LHCN-M2 (cell line): ENCODE measurements at places on chromosomes 13 and 19. TPM values are rescaled to one million over a fixed set of nuclear protein-coding genes. Genes with fewer than 3 reads are reported as not detected.

- DNase-seq = peak; percentile 68
Observed at GRCh38 chr13:36275190-36276002, 22.2 kb downstream of the CCDC169 start.

DNA sequence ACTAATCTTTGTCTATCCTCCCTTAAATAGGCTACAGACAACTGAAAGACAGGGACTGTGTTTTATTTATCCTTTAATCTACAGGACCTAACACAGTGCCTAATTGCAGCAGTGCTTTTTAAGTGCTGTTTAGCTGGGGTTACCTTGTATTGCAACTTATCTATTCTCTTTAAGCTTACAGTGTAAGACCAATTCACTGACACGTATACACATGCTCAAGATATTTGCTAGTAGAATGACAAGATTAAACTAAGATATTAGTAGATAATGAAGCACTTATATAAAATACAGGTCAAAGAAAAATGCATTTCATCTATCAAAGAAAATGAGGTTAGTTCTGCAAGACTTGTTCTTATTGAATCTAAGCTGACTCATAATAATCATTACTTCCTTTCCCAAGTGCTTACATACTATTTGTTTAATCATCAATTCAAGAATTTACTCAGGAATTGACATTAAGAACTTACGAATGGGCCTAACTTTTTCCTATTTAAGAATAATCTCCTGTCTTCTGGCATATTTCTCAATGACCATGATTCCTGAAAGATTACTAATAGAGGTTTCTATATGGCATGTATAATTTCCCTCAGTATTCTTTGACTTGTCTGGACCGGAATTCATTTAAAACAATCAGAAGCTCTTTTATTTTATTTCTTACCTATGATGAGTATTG lies 75.8 kb upstream of the MAB21L1 start:
- no peak for DNase-seq

GRCh38 chr19:8366121-8366581 lies 2.2 kb downstream of the ANGPTL4 start:
- no peak for DNase-seq

Gene GRK1
- not detected in 2 replicates for total RNA-seq

- DNase-seq = no peak
Observed at GRCh38 chr13:52399046-52399445, 6.9 kb downstream of the THSD1 start.

DNA sequence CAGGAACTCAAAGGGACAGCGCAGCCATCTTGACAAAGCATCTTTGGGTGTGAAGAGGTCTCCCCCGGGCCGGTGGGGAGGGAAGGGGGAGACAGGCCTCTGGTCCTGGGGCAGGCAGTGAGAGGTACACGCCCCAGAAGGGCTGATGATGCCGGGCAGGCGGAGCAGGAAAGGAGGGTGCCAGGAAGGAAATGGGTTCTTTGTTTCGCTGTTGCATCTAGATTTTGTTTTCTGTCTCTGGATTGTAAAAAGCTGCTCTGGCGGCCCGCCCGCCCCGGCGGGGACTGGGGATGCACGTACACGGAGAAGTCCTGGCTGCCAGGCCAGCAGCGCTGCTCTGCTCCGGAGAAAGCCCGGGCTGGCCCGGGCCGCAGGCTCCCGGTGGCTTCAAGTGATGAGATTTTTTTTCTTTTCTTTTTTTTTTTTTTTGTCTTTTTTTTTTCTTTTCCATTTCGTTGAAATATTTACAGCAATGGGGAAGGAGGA lies 13.2 kb upstream of the ASF1B start:
- DNase-seq = no peak

Gene PPM1N
- total RNA-seq = 1.7 and 2.4 TPM in 2 replicates

Gene CLDN10
- not detected in 2 replicates for total RNA-seq

GRCh38 chr13:40547591-40548315 lies 118.7 kb downstream of the FOXO1 start:
- no peak for DNase-seq

- DNase-seq = peak; percentile 81
Observed at GRCh38 chr19:34556488-34556887, 74.9 kb downstream of the WTIP start.

DNA sequence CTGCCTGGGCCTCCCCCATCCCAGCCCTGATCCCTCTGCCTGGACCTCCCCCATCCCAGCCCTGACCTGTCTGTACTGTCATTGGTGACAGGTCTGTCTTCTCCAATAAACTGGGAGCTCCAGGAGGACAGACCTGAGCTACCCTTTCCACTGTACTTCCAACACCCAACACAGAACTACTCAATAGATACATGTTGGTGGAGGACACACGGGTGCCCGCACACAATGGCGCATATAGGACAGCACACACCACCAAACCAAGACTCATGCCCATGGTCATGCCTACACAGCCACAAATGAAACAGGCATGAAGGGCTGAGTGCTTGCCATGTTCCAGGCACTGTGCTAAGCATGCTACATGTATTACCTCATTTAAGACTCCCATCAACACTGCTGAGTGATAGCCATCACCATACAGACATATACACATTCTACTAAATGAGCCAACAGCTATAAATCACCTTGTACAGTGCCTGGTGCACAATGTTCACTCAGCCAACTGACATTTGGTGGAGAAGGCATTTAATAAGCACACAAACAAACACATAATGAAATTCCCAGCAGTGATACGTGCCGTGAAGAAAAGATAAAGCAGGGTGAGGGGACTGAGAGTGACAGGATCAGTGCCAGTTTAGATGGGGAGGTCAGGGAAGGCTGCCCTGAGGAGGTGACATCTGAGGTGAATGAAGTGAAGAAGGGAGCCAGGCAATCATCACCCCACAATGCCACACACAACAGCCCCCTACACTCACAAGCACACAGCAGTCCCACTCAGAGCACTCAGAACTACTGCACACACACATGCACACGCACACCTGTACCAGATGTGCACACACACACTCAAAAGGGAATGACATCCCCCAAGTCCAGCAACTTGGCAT lies 857 bp downstream of the POU2F2 start:
- DNase-seq = no peak

GRCh38 chr19:7873304-7874075 lies 700 bp downstream of the PRR36 start:
- DNase-seq = no peak
